ENCODE measurements at places on chromosomes 12 and 14.

- DNase-seq = no peak
Observed at GRCh38 chr12:15472036-15472435, 149.7 kb downstream of the PTPRO start.

DNA sequence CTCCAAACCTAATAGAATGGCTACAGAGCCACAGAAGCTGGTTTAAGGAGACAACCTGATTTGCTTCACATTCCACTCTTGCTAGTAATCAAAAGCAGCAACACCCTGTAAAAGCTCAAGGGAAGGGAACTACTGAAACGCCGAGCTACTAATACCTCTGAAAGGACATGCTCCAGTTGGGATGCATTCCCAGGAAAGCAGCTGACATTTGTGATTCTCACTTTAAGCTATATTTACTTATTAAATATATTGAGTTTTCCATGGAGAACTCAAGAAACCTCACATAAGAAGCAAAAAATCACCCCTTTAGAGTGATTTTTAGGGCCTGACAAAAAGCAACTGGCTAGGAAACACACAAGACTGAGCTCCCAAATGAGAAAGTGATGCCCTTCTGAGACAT, 1073.0 kb upstream of the FLRT2 start:
- DNase-seq = no peak

DNA sequence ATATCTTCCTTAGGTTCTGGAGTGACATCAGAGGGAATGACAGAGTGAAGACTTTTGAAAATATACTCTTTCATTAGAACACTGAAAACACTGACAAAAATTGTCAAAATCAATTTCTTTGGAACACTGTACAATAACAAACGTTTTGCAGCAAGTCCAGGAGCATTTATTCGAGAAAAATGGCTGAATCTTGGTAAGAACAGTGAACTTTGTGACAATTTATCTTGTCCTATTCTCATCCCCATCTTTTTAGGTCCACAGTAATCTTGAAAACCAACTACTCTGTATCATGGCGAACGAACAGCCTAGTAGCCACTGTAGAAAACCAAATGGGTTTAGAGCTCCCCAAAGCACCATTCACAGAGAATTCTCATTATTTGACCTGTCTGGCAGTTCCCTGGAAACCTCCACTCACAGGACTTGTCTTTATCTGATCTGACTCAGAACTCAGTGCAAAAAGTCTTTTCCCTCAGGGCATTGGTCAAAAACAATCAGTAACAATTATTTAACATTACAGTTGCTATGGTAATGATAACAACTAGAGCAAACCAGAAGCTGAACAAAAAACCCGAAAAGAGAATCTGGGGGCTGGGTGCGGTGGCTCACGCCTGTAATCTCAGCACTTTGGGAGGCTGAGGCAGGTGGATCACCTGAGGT, 20.3 kb upstream of the PPP2R5E start:
- DNase-seq = no peak

DNA sequence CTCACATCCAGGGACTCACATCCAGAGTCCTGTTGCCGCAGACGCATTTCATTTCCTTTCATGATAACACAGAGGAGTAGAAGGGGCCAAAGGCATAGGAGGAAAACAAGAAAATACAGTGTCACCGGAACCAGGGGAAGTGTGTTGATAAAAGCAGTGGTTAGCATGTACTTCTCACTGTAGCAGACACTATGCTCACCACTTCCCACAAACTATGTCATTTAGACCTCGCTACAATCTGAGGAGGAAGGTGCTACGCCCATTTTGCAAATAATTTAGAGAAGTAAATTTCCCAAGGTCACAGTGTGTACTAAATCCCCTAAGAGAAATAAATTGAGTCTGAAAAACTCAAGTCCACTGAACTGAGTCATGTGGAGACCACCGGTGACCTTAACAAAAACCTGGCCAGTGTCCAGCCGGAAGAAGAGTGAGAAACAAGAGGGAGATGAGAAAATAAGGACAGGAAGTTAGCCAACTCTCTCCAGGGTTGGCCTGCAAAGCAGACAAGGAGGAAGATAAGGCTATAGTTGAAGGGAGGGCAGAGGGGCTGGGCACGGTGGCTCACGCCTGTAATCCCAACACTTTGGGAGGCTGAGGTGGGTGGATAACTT, 25.8 kb upstream of the TMCC3 start:
- DNase-seq = no peak

DNA sequence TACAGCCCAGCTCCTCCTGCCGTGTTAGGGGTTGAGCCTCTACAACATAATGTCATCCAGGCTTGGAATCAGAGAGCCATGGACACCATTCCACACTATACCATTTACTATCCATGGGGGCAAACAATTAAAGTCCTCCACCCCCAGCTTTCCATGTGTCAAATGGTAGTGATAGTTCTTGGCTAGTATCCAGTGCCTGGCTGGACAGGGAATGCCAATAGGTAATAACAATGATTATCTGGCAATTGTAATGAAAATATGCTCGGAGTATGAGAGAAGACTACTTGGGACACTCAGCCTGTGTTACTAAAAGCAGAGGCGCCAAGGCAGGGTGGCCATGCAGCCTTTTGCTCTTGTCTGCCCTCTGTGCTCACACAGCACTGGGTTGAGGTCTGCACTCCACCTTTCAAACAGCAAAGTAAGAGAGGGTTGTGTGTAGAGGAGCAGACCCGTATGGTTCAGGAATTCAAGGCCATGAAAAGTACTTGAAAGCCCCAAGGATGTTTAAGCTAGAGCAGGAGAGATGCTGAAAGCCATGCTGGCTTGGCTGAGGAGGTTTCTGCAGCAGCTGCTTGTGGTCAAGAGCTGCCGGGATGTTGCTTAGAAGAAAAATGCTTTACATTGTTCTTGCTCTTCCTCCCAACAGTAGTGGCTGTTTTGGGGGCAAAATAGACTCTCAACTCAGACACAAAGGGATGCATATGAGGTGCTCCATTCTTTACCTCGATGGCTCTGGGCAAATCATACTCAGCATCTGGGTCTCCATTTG, 10.6 kb downstream of the SERPINA3 start:
- DNase-seq = no peak
